ENCODE measurements at places on chromosomes 1 and 21. TPM values are rescaled to one million over a fixed set of nuclear protein-coding genes. Genes with fewer than 3 reads are reported as not detected.

The ANGPTL3 gene
- polyA plus RNA-seq, result 0.30 TPM

DNA sequence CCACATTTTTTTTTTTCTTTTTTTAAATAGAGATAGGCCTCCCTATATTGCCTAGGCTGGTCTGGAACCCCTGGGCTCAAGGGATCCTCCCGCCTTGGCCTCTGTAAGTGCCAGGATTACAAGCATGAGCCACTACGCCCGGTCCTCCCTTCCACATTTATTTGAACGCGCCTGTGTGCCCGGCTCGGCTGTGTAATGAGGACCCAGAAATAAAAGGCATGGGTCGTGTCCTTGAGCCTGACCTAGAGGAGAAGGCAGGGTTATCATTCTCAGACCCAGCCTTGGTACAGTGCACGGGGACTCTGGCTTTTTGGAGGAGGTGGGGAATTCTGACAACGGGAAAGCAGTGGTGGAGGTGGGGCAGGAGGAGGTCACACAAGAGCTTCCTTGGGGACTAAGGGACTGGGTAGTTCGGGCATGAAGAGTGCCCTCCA is 841 bp downstream of the CENPF start:
- DNase-seq, result no peak

DNA sequence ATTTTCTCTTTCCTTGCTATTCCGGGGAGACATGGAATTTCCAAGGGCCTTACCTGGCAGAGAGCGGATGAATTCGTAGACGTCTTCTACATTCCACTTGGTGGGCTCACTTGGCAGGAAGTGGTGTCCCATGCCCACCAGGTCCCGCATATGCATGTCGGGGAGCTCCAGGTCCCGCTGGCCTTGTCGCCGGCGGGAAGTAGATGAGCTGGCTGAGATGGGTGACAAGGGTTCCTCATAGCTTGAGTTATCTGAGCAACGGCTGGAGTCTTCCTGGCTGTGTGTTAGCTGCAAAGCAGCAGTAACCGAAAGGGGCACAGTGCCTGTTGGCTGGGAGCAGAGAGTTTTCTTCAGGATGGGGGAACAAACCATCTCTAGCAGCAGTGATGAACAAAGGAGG is 7.9 kb upstream of the A3GALT2 start:
- no peak for DNase-seq

The NHLH1 gene
- 0.59 TPM for polyA plus RNA-seq

DNA sequence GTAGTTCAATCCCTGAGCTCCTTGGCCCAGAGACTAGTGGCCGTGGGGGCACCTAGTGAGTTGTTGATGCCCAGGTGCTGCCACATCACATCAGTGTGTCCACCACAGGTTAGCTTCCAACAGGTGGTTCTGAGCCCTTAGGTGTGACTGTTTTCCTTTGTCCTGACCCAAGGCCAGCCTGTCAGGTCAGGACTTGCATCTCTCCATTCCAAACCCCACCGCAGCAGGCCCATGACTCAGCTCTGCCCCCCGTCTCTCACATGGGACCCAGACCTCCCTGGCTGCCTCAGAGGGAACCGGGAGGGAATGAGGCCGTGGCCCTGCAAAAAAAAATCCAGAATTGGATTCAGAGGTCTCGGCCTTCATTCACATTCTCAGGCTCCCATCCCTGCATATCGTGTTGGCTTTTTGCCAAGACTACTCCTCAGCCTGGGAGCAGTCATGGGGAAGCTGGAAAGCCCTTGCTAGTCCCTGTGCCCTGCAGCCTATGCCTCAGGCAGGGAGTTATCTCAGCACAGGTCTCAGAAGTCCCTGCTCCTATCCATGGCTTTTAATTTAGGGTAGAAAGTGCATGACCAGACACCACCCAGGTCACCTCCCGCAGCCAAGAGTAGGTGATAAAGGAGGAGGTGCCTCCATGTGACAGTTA is 7.2 kb downstream of the INAVA start:
- DNase-seq, result no peak

DNA sequence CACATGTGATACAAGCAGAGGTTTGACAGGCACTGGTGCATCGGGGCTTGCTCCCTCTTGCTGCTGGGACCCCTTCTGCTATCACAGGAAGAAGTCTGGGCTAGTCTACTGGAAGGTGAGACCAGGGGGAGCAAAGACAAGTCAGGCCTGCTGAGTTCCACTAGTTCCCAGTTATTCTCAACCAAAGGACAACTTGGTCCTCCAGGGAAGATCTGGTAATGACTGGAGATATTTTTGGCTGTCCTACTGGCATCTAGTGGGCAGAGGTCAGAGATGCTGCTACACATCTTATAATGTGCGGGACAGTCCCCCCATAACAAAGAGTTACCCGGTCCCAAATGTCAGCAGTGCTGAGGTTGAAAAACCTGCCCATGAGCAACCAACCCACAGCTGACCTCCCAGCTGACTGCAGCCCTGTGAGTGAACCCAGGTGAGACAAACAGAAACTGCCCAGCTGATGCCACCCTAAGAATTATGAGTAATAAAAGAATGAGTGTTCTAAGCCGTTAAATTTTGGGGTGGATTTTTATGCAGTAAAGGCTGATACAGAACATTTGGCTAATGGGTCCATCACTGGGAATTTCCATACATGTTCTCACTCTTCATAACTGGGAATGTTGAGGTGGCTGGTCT is 71.6 kb downstream of the NENF start:
- no peak for DNase-seq

- no peak for DNase-seq
Observed at GRCh38 chr1:117176579-117176978, 34.1 kb downstream of the VTCN1 start.

DNA sequence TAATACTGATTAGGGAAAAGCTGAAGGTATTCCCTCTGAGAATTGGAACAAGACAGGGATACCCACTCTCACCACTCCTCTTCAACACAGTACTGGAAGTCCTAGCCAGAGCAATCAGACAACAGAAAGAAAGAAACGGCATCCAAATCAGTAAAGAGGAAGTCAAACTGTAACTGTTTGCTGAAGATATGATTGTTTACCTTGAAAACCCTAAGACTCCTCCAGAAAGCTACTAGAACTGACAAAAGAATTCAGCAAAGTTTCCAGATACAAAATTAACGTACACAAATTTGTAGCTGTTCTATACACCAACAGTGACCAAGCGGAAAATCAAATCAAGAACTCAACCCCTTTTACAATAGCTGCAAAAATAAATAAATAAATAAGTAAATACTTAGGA is 78.6 kb downstream of the EXTL2 start:
- no peak for DNase-seq

DNA sequence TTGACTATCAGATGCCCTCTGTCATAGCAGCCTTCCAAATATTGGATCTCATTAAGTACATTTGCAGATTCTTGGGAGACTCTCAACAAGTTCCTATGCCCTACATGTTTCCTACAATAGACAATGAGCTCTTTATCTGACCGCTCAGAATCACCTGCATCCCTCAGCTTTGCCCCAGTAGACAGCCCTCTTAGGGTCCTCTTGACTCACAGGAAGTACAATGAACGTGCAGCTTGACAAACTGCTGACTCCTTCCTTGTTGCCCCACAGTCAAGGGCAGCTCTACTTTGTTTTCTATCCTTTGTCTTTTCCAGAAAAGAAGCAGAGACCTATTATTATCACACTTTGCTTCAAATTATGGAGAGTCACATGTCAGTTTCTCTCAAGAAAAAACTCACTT is 27.6 kb downstream of the SLC44A5 start:
- no peak for DNase-seq

- DNase-seq, result no peak
Observed at GRCh38 chr1:32063261-32063681, 9.5 kb upstream of the TMEM39B start.

The UMODL1 gene
- polyA plus RNA-seq, result not detected

DNA sequence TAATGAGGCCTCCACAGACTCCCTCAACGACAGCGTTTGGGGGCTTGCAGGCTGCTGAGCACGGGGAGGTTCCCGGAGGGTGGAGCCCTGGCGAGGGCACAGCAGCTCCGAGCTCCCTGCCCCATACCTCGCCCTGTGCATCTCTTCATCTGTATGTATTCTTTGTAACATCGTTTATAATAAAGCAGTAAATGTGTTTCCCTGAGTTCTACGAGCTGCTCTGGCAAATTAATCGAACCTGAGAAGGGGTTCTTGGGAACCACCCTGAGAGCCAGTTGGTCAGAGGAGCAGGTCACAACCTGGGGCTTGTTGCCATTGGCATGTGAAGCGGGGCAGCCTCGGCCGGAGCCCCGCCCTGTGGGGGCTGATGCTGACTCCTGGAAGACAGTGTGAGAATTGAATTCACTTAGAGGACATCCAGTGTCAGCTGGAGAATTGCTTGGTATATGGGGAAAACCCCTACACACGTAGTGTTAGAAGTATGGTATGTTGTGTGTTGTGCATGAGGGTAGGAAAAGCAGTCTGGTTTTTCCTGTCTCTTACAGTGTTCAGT is 11.5 kb downstream of the SLC37A1 start:
- no peak for DNase-seq

- no peak for DNase-seq
Observed at GRCh38 chr1:4379451-4380175, 274.8 kb upstream of the AJAP1 start.

DNA sequence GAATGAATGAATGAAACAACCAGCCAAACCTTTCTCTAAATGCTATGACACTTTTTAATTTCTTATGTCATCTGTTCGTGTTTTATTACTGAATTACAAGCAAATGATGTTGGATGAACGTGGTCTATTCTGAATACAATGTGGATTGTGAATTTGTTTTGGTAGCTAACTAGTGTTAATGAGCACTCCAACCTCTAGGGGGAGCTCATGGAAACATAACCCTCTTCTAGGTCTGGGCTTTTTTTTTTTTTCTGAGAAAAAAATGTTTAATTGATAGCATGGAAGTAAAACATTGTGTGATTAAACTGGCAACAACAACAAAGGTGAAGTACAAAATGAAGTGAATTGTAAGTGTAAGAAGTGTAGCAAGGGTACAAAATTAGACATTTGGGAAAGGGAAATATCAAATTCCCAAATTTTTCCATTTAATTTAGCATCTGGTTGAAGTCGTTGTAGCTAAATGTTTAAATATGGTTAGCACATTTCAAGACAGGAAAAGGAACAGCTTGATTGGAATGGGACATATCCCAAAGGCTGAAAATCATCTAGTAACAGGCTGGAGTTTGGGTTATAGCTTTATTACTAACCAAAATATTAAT is 42.6 kb upstream of the PTGS2 start:
- DNase-seq, result no peak

DNA sequence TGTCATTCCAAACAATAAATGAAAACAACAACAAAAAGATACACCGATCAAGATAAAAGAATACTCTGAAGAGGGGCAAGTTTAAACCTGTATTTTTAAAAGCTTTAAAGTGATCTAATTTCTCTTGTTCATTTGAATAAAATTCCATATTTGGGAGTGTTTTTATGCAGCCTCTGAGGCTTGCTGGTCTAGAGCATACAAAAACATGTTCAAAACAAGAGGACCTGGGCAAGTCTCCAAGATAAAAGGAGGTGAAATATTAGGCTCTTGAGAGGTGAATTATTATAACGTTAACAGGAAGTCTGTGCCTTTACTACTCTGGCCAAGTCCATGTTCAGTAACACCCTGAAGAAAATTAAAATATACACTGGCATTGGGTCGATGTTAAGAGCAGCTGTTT is 20.1 kb downstream of the URB1 start:
- DNase-seq, result no peak

The LCE1B gene
- not detected for polyA plus RNA-seq

- no peak for DNase-seq
Observed at GRCh38 chr1:225667362-225667761, 14.4 kb upstream of the ENAH start.

The MIXL1 gene
- 0.44 TPM for polyA plus RNA-seq

GRCh38 chr21:46144464-46145070 is 10.8 kb downstream of the FTCD start:
- DNase-seq, result no peak

- DNase-seq, result no peak
Observed at GRCh38 chr1:193079187-193079586, 19.8 kb downstream of the RO60 start.

DNA sequence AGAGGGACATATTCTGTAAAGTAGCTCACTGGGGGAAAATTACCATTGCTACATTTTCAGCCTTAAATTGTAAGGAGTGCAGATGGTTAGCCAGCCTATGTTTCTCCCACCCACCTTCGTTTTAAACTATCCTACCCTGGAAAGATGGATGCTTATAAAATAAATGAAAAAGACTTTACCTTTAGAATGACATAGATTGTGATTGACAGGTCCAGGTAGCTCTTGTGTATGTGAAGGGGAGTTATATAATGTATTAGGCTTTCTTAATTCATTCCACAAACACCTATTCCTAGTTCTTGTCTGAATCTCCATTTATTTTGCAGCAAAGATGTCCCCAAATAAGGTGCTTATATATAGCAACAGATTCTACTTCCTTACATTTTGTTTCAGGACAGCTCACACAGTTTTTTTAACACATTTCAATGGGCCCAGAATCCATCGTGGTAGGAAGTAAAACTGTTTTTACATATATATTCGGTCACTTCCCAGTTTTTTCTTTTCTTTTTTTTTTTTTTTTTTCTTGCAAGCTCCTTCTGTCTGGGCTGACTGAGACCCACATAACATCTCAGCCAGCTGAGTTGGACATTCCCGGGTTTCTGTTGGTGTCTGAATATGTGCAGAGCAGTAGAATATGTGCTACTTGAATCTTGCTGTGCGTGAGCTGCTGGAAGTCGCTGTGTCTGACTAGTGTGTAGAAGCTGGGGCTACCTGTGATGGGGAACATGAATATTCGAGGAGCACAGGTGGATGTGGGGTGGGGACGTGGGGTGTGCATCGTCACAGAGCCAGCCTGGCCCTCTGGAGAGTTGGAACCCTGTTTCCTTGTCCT is 27.8 kb downstream of the UCK2 start:
- DNase-seq, result no peak

The RASAL2 gene
- polyA plus RNA-seq, result 12.3 TPM

The NPHS2 gene
- polyA plus RNA-seq, result not detected

GRCh38 chr1:42209526-42210251 is 45.1 kb upstream of the GUCA2A start:
- DNase-seq, result no peak

The DPT gene
- polyA plus RNA-seq, result 84.4 TPM

DNA sequence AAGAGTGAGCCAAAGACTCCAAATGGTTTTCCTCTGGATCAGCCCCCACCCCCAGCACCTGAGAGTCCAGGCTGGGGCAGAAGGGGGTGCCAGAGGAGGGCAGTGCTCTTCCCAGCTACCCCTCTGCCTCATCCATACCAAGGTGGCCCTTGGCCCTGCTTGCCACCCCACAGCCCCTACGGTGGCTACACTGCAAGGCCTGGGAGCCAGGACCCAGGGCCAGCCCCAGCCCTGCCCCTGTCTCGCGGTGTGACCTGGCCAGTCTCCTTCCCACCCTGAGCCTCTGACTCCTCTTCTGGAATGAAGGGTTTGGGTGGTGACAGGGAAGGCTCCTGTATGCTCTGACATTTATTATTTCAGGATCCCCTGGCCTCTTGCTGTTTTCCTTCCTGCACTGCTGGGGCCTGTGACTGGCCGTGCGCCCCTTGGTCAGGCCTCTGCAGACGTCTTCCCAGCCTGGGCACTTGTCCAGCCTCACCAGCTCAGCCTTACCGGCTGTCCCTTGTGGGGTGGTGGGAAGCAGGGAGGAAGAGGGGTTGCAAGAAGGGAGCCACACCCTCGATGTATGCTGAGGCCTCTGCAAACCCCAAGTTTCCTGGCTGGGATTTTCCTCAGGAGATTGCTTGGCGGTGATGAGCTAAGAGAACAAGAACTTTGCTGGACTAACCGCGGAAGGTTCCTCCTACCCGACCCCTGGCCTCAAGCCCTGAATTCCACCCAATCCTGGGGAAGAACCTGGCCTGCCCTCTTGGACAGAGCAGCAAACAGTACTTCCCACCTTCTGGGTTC is 13.5 kb downstream of the ASAP3 start:
- peak; percentile 46 for DNase-seq

The ACTL8 gene
- not detected for polyA plus RNA-seq

The ARMH1 gene
- polyA plus RNA-seq, result 1.8 TPM

The FCGR1A gene
- 1.9 TPM for polyA plus RNA-seq

The CRYAA gene
- polyA plus RNA-seq, result not detected

GRCh38 chr21:38806942-38807284 is 1.2 kb downstream of the ETS2 start:
- DNase-seq, result no peak

All from forelimb muscle (tissue), 1 donor.